CD8-positive, alpha-beta memory T cell (primary cell): ENCODE measurements at places on chromosomes 3 and 15.

GRCh38 chr3:119380697-119381096 is 82.7 kb downstream of the TMEM39A start:
- DNase-seq: no peak

GRCh38 chr15:27244047-27244446 is 273.1 kb downstream of the GABRG3 start:
- DNase-seq: no peak

DNA sequence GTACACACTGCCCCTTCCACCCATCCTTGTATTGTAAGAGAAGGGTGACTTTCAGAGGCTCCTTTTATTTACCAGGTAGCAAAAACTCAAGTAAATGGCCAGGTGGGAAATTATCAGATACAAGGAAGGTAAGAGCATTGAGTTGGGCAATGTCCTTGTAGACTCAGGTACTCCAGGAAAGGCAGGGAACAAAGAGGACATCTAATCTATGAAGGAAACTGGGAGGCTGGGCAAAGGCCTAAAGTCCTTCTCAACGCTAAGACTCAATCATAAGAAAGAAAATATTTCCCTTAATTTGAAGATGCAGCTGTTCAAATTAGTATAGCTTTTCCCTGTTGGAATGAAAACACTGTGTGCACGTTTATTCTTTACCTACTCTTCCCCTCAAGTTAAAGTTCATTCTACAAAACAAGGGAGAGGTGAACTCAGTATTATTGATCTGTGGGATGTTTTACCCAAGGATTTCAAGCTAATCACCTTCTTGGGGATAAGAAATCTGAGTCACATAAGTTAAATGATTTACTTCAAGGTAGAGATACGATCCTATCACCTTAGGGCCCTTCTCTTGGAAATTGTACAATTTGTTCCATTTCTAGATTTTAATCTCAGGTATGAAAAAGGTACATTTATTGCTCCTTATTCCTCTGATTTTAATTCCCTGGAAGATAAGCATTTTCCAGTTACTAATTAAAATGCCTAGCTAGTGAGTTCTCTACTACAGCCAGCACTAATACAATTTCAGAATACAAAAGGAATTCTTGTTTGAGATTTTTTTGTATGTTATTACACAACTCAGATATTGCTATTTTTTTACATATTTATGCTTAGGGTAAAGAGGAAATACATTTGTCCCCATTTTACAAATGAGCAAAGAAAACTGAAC is 80.6 kb downstream of the PLD1 start:
- no peak for DNase-seq

DNA sequence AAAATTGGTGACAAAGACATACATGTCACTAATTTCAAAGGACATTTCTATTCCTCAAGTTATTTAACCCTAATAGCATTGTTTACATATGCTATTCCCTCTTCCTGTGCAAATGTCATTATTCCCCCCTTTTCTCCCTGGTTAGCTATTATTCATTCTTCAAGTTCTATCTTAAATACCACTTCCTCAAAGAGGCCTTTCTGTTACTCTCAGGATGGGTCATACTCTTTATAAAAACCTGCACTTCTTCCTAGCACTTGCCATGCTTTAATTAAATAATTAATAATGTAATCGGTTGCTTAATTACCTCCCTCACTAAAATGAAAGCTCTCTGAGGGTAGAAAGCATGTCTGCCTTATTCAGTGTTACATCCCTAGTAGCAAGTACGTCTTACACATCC is 88.5 kb downstream of the XRN1 start:
- no peak for DNase-seq

- DNase-seq: no peak
Measured at GRCh38 chr3:133455281-133455680, 55.4 kb downstream of the BFSP2 start.

GRCh38 chr3:194730365-194730764 is 44.7 kb downstream of the FAM43A start:
- no peak for DNase-seq

GRCh38 chr3:150636258-150636657 is 33.1 kb downstream of the SELENOT start:
- DNase-seq: no peak

DNA sequence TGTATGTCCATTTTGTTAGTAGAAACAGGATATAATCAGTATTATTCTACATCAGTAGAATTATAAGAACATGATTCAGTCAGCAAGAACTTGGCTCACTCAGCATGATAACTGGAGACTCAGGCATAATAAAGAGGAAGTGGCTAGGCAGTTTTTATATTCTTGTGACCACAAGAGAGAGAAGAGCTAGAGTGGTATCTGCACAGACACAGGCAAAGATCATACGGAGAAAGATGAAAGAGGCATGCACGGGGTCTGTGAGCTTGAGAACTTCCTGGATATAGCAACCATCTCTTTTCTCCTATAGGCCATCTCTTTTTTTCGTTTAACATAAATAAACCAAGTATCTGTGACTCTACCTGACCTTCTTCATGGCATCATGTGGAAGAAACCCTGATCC is 46.8 kb downstream of the MYO5A start:
- DNase-seq: peak; percentile 87
